ENCODE measurements at places on chromosomes 16 and 17.
A peak's percentile ranks its signal among the peaks of the same experiment; 100 is the strongest.

DNA sequence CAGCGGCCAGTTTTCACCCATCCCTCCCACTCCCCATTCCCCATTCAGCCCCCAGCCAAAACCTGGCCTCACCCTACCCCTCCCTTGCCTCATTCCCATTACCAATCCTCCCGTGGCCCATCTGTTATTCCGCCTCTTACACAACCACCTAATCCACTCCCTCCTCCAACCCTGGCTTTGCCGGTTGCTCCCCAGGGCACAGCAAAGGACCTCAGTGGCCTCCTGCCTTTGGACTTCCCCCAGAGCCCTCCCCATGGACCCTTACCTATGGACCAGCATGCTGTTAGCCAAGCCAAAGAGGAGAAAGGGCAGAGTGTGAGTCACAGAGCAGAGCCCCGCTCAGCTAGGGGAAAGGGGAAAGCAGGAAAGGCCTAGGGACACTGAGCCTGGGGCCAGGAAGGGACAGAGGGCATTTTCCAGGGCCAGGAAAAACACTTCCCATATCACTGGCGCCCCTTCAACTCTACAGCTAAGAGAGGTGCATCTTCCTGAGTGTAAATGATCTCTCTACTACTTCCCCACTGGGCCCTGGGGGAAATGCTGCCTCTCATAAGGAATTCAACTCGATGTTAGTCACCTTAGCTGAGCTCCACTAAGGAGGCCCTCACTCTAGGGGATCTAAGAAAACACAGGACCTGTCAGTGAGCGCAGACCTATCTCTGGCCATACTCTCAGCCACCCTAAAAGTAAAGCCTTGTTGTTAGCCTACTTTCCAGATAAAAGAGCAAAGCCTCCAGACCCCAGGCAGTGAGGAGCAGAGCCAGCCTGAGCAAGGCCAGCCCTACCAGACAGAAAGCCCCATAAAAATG, 10.6 kb downstream of the PEMT start:
- no peak for DNase-seq

DNA sequence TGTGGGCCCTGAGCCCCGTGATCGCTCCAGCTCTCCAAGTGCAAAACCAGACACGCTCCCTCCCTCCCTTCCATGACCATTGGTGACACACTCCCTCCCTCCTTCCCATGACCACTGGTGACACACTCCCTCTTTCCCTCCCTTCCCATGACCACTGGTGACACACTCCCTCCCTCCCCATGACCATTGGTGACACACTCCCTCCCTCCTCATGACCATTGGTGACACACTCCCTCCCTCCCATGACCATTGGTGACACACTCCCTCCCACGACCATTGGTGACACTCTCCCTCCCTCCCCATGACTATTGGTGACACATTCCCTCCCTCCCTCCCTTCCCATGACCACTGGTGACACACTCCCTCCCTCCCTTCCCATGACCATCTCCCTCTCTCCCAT, 56.3 kb downstream of the LMF1 start:
- peak; percentile 3 for DNase-seq

GRCh38 chr17:28421787-28422305, 15.8 kb upstream of the SLC46A1 start:
- DNase-seq: no peak

- DNase-seq: peak; percentile 51
Observed at GRCh38 chr17:57604771-57605674, 140.1 kb downstream of the CCDC182 start.

- no peak for DNase-seq
Observed at GRCh38 chr16:3045758-3046640, at the start of gene MMP25. MMP25 (plus strand) TSS chr16:3046561; CDS start chr16:3046918, 357 bp downstream.

DNA sequence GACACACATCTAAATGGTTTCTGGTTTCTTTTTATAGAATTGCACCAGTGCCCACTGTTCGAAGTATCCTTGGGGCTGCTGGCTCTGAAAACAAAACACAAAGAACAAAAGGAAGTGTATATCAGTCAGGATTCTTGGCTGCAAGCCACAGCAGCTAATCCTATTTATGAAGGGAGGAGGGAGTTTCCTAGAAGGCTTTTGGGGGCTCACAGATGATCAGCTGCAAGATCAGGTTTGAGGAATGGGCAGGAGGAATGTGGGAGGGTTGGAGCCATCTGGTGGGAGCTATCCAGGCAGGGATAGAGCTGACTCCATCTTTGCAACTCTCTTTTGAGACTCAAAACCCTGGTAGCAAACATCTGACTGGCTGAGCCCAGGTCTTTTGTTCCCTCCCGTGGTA, 118.3 kb upstream of the EEF2KMT start:
- DNase-seq: no peak
